ENCODE measurements at places on chromosomes 12 and 14.

DNA sequence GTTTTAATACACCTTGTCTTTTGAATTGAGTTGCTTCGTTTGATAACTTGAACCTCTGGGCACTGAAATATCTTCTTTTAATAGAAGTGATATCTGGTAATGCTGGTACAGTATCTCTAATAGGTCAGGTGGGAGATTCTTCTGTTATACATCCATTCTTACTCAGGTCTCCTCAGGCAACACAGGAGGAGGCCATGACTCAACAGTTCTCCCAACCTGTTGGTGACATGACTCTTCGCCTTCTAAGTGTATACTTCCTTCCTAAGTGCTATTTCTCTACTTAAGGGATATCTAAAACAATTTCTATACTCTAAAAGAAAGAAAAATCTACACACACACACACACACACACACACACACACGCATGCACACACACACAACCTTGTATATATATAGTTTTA is 509.1 kb downstream of the PCNX1 start:
- no peak for DNase-seq

DNA sequence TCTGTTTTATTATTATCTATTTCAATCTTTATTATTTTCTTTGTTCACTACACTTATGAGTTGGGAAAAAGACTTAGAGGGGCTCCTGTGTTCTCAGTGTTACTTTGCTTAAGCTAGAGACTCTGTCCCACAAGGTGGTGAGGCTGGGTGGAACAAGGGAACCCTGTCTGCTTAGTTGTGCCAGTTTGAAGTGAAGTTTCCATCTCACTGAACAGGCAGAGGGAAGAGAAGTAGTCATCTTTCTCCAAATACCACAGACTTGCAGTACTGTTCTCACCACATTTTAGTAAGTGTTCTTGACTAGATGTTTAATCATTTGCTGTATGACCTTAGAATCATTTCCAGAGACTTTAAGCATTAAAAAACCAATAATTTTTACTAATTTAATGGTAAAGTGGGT is 195.7 kb upstream of the NEDD1 start:
- no peak for DNase-seq

- DNase-seq = peak; percentile 96
Measured at GRCh38 chr14:61564618-61565091, 130.7 kb upstream of the HIF1A start.

DNA sequence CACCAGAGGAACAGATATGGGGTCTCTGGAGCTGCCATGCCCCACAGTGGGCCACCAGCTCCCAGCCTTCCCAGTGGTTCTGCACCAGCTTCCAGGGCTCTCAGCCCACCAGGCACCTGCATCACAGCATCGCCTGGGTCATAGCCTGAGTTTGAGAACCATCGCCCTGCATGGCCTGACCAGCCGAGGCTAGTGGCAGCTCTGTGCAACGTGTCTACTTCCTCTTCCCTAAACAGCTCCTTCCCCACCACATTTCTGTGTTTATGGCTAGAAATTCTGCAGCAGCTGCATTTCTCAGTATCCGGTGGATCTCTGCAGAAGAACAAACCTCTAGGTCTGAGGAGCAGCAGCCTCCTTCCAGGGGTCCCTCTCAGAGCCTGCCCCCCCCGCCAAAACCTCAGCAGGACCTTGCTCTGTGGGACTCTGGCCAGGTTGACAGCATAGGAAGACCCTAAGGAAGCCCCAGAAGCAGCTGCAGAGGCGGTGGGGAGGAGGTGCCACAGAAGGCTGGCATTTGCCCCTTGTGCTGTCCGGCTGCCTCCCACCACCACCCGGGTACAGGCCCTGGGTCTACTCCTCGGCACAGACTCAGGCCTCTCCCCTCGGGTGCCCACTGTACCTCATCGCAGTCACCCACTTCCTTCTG is 47.7 kb downstream of the PSMA6 start:
- no peak for DNase-seq

DNA sequence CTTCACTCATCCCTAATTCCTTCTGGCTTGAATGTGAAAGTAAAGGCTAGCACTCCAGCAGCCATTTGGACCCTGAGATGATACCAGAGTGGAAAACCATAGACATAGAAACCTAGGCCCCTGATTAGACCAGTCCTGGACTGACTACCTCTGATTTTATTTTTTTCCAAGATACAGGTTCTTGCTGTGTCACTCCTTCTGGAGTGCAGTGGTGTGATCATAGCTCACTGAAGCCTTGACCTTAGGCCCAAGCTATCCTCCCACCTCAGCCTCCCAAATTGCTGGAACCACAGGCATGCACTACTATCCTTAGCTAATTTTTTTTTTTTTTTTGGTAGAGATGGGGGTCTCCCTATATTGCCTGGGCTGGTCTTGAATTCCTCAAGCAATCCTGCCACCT is 74.4 kb upstream of the STAC3 start:
- DNase-seq = no peak

DNA sequence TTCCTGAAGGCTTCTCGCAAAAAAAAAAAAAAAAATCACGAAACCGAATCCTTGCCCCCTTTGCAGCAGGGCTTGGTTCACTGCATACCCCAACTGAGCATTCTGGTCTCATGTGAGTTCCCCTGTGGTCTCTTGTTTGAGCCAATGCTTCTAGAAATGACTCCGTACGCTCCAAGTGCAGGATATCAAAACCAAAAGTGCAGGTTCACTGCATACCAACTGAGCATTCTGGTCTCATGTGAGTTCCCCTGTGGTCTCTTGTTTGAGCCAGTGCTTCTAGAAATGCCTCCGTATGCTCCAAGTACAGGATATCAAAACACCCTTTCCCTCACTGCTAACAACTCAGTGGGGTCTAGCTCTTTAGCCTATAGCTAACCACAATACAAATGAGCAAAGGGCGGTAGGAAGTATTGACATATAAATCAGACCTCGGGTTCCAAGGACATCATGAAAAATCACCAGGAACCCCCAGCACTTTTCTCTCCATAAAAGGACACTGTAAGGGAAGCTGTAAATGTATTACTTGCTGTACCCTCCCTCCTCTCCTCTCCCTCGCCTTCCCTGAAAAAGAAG is 206.3 kb upstream of the NOS1 start:
- DNase-seq = no peak

DNA sequence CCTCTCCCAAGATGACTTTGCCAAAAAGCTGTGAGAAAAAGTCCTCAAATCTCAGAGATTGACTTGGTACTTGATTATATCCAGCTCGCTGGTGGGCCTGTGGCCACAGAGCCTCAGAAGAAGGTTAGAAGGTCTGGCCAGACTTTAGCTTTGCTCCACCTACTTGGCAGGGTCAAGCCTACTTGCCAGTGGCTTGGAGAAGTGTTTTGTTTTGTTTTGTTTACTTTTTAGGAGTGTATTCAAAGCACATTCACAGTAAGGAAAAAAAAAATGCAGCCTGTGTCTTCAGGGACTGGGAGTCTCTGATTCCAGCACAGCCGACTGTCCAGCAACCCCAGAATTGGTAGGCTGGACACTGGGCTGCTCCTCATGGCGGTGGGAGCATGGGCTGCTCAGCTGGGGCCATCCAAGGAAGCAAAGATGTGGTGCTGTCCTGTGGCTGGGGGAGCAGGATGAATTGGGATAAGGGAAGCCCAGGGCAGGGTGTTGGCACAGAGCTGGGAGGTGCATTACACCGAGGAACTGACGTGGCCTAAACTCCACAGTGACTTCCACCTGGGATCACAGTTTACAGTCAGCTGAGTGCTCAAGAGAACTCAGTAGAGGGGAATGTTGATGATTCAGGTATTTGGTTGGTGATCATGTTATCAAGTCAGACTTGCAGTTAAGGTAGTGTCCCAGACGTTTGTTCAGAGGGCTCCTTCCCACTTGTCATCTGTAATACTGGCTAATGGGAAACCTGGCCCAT is 73.5 kb downstream of the PPP2R5C start:
- DNase-seq = no peak

DNA sequence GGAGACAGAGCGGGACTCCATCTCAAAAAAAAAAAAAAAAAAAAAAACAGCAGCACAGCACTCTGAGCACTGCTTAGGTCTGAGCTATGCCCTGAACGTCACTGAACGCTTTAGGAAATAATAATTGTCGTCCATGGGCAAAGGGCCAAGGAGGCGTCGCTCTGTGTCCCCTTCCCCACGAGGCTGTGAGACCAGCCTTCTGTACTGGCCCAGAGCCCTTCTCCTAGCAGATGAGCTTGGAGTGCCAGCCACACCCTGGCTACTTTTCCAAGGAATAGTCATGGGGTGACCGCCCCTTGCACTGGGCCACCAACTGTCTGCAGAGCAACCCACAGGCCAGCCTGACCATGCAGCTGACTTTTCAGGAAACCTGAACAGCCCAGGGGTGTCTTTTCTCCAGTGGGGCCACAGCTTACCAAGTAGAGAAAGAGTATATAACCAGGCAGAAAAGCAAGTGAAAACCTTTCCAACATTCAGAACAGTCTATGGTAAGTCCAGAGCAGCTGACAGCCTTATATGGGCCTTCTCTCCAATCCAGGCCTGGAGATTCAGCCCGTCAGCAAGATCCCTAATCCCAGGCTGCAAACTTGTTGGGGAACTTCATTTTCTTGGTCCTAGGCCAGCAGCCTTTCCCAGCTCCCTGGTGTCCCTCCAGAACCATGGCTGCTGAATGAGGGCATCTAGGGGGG is 28.5 kb downstream of the CD9 start:
- no peak for DNase-seq

GRCh38 chr14:22545842-22546721 is 42.9 kb downstream of the DAD1 start:
- DNase-seq = peak; percentile 38

DNA sequence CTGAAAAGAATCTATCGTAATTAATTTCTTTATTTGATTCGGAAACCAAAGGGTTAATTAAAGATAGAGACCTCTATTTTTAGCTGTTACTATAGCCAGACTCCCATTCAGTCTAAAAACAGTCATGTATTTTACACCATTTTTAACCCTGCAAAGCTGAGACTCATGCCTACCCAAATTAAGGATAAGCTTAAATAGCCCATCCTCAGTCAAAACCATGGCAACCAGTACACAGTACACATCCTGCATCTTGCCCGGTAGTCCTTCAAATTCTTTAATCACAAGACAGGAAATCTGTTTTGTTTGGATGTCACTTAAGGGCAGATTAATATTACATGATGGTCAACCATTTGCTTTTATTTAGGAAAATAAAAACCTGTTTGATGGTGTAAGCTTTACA is 25.5 kb upstream of the KCNK10 start:
- no peak for DNase-seq

- no peak for DNase-seq
Measured at GRCh38 chr14:33837943-33838683, 112.8 kb downstream of the EGLN3 start.

DNA sequence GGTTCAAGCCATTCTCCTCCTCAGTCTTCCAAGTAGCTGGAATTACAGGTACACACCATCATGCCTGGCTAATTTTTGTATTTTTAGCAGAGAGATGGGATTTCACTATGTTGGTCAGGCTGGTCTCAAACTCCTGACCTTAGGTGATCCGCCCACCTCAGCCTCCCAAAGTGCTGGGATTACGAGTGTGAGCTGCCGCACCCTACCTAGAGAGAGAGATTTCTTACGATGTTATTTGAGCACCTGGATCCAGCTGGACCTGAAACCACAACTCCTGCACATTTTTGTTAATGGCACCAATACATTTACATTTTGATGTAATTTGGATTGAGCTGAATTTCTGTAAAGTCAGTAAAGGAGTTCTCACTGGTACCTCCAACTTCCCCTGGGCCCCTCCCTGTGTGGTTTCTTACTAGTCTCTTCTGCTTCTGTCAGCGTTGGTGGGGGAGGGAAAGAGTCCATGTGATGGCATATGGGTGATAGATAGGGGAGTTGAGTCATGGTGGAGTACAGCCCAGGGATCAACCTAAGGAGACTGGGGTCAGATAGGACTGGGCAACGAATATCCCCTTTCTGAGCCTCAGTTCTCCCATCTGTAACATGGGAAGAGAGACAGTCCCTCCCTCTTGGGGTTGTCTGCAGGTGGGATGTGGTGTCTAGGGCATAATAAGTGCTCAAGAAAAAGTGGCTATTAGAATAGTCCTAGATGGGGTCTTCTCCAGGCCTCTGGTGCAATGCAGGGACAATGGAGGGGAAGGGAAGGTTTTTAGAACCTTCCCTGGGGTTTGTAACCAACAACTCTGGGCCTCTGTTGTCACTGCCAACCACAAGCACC is 83.3 kb upstream of the MED13L start:
- DNase-seq = no peak
